ENCODE measurements at places on chromosomes 4 and X.

- DNase-seq = peak; percentile 49
Measured at GRCh38 chr4:70704215-70704930, 16.0 kb downstream of the UTP3 start.

GRCh38 chrX:39384996-39385395, 583.7 kb downstream of the MID1IP1 start:
- no peak for DNase-seq

- DNase-seq = no peak
Measured at GRCh38 chr4:23947826-23948225, 58.0 kb upstream of the PPARGC1A start.

DNA sequence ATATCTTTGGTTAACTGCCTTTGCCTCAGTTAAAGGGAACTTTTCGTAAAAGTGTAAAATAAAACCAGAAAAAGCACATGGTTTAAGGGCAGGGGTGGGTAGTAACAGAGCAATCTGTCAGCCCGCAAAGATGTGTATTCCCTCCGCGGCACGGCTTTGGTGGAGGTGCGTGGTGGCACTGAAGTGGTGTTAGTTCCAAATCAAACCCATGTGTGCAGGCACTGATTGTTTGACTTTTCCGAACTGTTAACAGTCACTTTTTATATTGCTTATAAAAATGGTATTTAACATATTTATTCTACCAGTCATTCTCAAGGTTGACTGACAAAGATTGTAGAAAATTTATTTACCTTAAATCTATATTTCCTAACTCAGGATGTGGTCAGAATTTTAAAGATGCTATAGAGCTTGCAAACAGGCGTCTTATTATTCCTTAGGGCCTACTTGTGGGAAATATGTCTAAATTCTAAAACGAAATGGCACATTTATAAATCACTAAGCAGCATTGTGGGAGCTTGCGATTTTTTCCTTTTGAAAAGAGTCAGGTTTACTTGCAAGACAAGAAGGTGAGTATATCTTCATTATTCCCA, 272.7 kb upstream of the PCDH18 start:
- DNase-seq = no peak

DNA sequence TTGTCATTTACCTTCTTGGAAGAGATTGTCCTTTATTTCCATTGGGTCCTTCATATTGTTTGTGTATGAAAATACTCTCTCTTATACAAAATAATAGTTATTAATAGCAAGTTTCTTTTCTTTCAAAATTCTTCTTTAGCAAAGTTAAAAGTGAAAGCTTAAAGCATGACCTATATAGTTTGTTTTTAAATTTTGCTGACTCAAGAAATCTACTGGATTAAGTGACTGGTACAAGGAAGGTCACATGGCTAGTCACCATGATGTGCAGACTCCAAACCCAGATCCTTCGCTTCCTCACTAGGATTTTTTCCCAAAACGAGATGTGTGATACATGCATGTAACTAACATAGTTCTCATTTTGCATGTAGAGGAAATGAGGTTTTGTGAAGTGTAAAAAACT, 322.7 kb downstream of the FRMPD4 start:
- no peak for DNase-seq

DNA sequence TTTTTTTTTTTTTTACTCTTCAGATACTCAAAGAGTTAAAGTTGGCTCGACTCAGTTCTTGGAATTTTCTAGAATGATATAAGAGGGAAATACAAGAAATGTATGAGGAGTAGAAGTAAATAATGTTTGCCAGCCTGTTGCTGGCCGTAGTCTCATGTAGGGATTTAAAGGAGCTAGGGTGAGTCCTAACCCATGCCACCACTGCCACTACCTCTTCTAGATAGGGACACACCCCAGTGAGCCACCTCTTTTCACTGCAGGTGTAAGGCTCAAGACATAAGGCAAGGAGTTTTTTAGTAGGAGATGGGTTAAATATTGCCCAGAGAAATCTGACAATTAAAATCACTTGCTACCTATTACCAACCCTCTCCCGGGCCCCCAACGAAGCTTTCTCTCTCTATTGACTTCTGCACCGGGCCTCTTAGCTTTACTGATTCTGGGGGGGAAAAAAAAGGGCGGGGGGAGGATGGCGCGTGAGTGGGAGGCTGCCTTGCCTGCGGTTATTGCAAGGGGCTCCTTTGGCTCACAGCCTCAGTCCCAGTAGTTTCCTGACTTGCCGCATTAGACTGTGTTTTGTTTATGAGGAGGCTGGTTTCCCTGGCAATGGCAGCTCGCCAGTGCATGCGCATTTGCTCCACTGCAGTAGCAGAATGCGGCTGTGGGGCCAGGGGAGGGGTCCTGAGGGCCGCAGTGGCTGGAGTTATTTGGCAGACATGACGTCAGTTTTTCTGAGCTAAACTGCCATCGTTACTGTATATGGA, 3.0 kb downstream of the LINC00632 start:
- no peak for DNase-seq

DNA sequence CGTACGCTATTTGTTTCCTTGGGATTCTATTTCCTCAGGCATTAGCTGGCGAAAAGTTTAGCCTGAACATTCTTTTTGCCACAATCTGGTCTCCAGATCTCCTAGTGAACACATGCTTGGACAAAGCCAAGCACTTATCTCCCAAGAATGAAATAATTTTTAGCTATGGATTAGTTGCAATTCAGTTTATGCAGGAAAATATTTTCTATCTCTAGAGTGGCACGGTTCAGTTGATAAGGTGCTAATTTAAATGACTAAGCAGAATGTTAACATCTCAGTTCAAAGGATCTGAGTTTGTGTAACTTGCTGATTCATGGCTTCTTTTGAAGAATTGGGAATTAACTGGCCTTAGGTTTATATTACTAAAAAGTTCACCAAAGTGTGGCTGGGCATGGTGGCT, 58.1 kb upstream of the JADE1 start:
- DNase-seq = no peak

DNA sequence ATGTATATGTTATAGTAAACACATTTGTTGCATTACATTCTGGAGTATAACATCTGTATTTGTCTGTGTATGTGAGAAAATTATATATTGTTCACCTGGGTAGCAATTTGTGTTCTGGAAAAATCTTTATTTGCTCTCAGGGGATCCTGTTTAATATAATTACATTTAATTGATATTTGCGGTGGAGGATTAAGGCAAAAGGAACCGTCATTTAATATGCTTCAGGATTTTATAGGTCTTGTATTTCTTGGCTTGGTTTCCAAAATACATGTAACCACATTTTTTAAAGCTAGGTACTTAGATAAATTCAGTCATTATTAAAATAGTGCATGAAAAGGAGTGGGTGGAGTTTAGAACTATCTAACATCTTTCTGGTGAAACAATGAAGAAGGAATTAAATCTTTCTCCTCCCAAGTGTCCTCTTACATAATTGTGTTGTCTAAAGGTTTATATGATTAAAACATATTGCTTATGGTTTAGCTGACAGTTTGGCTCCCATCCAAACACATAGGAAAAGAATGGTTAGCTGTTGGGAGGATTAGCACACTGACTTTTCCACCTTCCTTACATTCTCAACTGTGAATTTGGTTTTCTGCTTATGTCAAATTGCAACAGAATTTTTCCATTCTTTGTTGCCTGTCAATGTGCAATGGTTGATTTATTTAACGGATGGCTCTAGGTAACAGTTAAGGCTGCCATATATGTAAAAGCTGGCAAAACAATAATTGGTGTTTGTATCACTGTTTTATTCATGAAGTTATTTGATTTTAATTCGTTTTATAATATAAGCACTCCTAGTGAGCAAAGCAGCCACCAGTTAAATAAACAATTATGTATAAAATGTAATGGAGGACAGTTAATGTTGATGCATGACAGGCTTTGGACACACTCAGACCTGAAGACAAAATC, 250.8 kb upstream of the SFRP2 start:
- no peak for DNase-seq

All from activated T-helper 1 cell treated with anti-CD3 and anti-CD28 coated beads, Interleukin-2, amount 50 U/mL, for 16 hours (primary cell).